Right kidney (tissue), 9 donors: ENCODE measurements at places on chromosomes 5 and 9.

GRCh38 chr9:134877541-134877940, 3.1 kb upstream of the FCN2 start:
- no peak for DNase-seq

DNA sequence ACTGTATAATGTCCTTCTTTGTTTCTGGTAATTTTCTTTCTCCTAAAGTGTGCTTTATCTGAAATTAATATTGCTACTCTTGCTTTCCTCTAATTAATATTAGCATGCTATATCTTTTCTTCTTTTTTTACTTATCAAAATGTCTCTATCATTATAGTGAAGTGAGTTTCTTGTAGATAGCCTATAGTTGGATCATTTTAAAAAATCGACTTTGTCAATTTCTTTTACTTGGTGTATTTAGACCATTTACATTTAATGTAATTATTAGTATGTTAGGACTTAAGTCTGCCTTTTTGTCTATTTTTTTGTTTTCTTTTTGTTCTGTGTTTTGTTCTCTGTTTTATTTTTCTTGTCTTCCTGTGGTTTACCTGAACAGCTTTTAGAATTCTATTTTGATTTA, 35.4 kb upstream of the RNF130 start:
- no peak for DNase-seq

DNA sequence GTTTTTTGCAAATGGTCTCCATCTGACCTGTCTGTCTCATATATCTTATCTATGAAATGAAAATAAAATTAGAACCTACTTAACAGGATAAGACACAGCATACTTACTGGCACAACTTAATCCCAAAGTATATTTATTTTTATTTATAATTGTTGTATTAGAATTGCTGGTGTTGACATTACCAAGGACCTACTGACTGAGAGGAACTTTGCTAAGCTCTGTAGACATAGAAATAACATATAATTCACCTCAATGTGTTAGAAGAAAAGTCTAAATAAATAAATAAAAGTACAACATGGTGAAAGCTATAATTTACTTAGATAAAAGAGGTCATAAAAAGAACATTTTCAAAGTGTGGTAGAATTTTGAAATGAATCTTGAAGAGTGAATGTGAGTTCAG, 1650.5 kb upstream of the NUDT12 start:
- DNase-seq, result no peak

GRCh38 chr5:110250755-110251154, 475.7 kb downstream of the TMEM232 start:
- DNase-seq, result no peak

- no peak for DNase-seq
These were observed 49.6 kb downstream of the CFAP77 start for GRCh38 chr9:132459661-132460060.

DNA sequence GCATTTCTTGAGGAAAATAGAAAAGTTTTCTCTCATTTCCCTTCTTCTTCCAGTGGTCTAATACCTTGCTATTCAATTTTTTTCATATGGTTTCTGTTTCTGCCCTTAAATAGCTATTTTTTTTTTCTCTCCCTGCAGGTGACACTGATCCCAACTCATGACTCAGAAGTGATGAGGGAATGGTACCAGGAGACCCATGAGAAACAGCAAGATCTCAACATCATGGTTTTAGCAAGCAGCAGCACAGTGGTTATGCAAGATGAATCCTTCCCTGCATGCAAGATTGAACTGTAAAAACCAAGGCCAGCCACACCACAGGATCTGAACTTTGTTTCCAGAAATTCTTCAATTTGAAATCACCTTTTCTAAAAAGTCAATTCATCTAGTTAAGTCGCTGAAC, 97.7 kb downstream of the MAP1B start:
- DNase-seq, result no peak

- peak; percentile 66 for DNase-seq
These were observed 301.3 kb downstream of the PARP8 start for GRCh38 chr5:50967563-50968355.

DNA sequence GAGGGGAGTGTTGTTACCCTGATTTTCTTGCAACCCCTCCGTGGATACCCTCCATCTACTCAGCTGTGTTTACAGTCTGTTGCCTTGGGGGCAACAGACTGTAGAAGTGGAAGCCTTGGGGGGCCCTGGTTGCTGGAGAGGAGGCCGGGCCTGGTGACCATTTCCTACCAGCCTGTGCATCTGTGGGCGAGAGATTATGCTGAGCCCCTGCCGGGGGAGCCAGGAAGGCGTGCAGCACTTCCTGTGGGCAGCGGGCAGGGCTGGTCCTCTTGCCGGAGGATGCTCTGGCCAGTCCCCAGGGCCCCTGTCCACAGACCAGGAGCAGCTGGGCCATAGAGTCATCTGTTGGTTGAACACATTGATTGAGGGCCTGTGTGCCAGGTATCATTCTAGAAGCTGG, 11.1 kb downstream of the ERGIC1 start:
- no peak for DNase-seq

DNA sequence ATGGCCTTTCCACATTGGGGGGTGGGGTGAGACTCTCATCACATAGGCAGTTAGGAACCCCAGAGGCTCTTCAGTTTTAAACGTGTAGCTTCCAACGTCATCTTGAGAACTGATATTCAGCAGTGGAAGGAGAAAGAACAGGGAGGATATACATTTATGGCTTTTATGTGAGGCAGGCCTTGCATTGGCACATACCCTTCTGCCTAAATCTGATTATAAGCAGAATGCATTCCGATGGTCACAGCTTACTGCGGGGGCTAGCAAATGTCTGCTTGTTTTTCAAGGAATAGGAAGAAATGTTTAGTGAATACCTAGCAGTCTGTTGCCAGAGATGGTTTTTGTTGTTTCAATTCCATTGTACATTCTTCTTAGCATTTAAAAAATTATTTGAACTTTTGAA, 98.9 kb upstream of the DHFR start:
- no peak for DNase-seq

GRCh38 chr9:136997830-136998234, 1.5 kb upstream of the CLIC3 start:
- no peak for DNase-seq

DNA sequence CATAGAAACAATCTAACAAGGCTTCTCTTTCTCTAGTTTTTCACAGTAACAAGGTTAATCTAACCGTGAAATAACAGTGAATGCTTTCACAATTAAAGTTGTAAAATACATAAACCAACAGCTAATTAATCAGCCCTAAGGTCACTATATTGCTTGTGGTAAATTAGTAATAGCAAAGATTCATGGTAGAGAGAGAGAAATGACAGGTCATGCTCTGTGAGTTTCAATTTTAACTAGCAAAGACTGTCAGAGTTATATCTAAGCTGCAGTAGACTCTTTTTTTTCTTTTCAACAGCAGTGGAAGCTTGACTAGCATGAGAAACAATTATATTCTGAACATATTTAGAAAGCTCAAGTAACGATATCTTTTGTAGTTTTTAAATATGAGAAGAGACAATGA, 1068.0 kb downstream of the MAT2B start:
- no peak for DNase-seq

GRCh38 chr5:160044391-160044804, 35.5 kb downstream of the TTC1 start:
- no peak for DNase-seq

DNA sequence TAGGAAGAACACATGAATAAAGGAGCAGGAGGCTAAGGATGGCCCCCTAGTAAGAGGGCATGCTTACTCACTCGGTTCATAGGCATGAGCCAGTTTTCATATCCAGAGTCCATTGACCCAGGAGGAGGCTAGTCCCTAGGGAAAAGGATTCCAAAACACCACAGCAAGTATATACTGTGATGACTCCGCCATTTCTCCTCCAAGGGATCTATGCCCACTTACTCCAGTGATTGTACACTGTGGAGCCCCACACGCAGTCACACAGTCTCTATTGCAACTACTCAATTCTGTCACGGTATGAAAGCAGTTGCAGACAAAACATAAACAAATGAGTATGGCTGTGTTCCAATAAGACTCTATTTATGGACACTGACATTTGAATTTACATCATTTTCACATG, 117.7 kb upstream of the ALDH1B1 start:
- DNase-seq, result no peak

DNA sequence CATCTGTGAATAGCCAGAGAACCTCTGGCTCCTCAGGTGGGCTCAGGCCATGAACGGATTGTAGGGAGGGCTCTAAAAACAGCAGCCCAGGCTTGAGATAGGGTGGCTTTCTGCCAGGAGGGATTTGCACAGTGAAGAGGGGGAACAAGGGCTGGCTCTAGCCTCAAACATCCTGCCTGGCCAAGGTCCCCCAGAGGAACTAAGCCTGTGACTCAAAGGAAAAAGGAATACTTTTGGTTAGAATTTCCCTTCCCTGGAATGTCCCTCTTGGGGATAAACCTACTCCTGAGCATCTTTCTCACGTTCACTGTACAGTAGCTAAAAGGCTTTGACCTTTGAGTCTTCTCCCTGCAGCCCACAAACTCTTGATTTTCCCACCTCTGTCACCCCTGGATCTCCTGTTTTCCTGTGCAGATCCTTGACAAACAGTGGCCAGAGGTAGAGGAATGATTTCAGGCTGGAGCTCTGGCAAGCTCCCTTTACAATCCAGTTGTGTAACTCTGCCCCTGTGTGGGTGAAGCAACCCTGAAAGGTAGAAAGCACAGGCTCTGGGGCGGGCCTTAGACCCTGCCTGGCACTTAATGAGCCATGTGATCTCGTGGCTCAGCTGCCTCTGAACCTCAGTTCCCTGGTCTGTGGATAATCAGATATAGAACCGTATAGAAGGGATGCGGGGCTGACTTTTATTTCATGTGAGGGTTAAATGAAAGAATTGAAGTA, 17.4 kb downstream of the SEC61B start:
- DNase-seq, result no peak

DNA sequence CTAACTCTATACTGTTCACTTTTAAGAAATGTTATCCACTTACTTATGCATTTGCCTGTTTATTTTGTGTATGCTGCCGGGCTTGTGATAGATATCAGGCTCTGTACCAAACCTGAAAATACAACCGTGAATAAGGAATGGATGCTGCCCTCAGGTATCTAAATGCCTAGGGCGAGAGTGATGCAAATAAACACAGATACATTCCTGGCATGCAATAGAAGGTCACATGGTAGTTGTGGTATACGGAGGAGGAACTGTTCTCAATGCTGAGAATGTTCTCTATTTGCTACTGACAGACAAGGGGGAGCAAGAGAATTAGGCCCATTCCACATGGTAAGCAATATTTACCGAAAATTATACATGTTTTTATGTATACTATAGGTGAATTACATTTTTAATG, 227.8 kb downstream of the ICE1 start:
- DNase-seq, result no peak

DNA sequence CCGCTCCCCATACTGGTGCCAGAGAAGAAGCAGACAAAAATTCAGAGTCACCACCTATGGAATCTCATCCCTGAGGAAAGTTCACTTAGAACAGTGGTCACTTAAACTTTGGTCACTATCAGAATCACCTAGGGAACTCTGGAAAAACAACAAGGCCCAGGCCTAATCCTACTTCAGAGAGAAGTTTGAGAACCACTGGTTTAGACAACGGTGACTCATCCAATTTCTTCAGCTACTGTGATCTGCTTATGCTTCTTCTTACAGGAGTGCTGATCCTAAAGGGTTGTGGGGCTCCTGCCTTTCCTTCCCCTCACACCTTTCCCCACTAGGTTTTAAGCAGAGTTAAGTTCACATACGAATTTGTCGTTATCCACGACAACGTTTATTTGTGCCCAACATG, 194.7 kb upstream of the KLF4 start:
- DNase-seq, result no peak

- peak; percentile 28 for DNase-seq
These were observed 307.5 kb downstream of the ZNF608 start for GRCh38 chr5:124438903-124439281.

GRCh38 chr5:109468288-109468676, 58.5 kb upstream of the PJA2 start:
- no peak for DNase-seq

DNA sequence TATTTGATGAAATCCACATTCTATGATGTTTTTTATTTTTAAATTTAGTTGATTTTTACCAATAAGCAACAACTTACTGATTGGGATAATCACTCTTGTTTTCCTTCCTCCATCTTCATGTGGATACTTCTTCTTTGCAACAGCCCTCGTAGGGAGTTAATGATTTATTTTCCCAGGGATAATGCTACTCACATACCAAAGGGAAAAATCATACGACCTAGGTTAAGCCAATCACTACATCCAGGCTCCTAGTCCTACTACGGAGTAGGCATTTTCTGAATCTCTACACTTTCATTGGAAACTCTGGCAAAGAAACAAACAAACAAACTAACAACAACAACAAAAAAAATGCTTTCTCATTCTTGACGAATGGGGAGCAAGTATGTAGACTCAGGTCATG, 663.4 kb downstream of the PTPRD start:
- DNase-seq, result no peak

- no peak for DNase-seq
These were observed 98.7 kb downstream of the ADCY2 start for GRCh38 chr5:7494481-7495130.

- no peak for DNase-seq
These were observed 287.3 kb downstream of the EBF1 start for GRCh38 chr5:158812408-158812807.

DNA sequence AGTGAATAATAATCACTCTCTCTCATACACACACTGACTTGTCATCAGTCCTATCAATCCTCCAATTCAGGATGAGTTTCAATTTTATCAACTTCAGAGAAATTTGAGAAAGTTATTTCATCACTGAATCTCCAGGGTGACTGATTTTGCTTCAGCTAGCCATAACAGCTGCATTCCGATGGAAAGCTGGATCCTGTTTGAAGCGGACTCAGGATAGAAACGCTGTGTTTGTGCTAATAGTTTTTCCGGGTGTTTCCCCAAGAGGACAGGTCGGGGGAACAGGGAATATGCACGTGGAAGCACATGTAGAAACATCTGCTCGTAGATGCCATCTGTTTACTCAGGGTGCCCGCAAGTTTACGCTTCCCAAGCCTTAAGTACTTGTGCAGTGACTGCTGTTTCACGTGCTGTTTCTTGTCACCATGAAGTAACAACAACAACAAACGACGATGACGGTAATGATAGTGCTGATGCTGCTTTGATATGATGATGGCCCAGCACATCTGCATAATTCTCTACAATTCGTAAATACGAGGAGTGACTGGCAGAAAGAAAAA, 263.7 kb upstream of the DAPK1 start:
- no peak for DNase-seq

GRCh38 chr9:99244344-99245260, 22.5 kb downstream of the SEC61B start:
- DNase-seq, result no peak

GRCh38 chr9:134381671-134382516, 55.6 kb downstream of the RXRA start:
- DNase-seq, result no peak
